ENCODE measurements at places on chromosomes 1 and 21. TPM values are rescaled to one million over a fixed set of nuclear protein-coding genes. Genes with fewer than 3 reads are reported as not detected.

- no peaks in the 10 kb centered on the region for H3K36me3 ChIP-seq
- H3K4me1 ChIP-seq, result no peaks in the 10 kb centered on the region
- no peaks in the 10 kb centered on the region for H3K27me3 ChIP-seq
These were observed 12.7 kb upstream of the IFNGR2 start for GRCh38 chr21:33390479-33390878.

GRCh38 chr1:42924851-42925760, 33.6 kb downstream of the SLC2A1 start:
- H3K4me1 ChIP-seq, result no peaks in the 10 kb centered on the region
- peak overlapping the region; percentile 80 for H3K27ac ChIP-seq
- peaks cover 7% of the 10 kb centered on the region for H3K36me3 ChIP-seq

AQP10 gene
- not detected for total RNA-seq

GRCh38 chr1:72649211-72649888, 367.0 kb upstream of the NEGR1 start:
- peak; percentile 57 for DNase-seq
- no peaks in the 10 kb centered on the region for H3K4me1 ChIP-seq

All from kidney (tissue), 22 donors.